ENCODE measurements at places on chromosomes 13 and 19. TPM values are rescaled to one million over a fixed set of nuclear protein-coding genes. Genes with fewer than 3 reads are reported as not detected.

Gene LILRA6
- 0.78 TPM for polyA plus RNA-seq

Gene ZSCAN4
- polyA plus RNA-seq: 0.20 TPM

Gene PODNL1
- 1.6 TPM for polyA plus RNA-seq

Gene CALR3
- polyA plus RNA-seq: not detected

Gene NDUFB7
- 83.3 TPM for polyA plus RNA-seq

Gene SLC5A5
- polyA plus RNA-seq: 0.09 TPM

GRCh38 chr19:13092606-13093235 lies 9.9 kb downstream of the LYL1 start:
- no peak for DNase-seq

GRCh38 chr19:33343859-33344572 lies 29.5 kb upstream of the CEBPG start:
- peak; percentile 8 for DNase-seq

- no peak for DNase-seq
These were observed 4.9 kb downstream of the ZAR1L start for GRCh38 chr13:32310134-32310706.

DNA sequence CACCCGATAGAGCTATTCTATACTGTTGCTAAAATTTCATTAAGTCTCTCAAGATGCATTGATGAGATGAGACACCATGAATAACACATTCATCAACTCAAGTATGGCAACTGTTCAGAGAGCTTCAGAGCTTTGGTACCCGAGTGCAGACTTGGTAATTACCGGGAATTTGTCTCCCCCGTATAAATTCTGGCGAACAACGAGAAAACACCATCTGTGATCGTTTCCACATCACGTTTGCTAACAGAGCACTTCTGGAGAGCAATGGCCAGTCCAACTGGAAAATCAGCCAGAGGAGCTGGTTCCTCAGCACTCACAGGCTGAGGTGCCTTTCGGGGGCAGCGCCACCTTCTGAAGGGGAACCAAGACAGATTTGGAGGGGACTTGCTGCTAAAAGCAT lies 40.2 kb downstream of the SUGP2 start:
- no peak for DNase-seq

- DNase-seq: no peak
These were observed 793.7 kb upstream of the SLITRK5 start for GRCh38 chr13:86877441-86877840.

GRCh38 chr19:48997972-48998371 lies 4.3 kb downstream of the RUVBL2 start:
- DNase-seq: no peak

- no peak for DNase-seq
These were observed 45.9 kb downstream of the SPTBN4 start for GRCh38 chr19:40512473-40513344.

- DNase-seq: no peak
These were observed 235.9 kb downstream of the NHLRC3 start for GRCh38 chr13:39273953-39274738.

DNA sequence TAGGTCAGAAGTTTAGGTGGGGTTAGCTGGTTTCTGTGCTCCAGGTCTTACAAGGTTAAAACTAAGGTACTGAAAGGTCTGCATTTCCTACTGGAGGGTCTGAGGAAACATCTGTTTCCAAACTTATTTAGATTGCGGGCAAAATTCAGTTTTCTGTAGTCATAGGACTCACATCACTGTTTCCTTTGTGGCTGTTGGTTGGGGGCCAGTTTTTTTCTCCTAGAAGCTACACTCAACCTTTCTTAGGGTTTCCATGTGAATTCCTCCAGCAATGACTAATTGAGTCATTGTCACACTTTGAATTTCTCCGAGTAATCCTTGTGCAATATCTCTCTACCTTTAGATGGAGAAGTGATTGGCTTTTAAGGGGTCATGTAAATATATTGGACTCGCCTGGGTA lies 773.4 kb upstream of the SLITRK1 start:
- DNase-seq: no peak

DNA sequence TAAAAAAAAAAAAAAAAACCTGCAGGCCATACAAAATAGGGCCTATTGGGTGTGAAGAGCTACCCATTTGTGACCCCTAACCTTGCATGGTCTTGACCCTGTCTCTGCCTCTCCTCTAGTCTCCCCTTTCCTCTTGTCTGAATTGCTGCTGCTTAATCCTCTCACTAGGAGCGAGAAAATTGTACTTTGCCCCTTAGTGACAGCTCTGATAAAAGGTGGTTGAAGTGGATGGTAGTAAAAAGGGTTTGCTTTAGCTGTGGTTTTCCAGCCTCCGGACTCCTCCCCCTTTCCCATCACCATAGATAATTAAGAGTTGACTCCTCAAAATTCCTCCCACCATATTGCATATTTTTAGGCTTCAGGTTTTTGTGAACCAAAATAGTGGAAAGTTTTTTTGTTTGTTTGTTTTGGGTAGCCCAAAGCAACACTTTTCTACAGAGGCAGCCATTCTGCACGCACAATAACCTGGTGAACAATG lies 23.5 kb downstream of the ACTN4 start:
- DNase-seq: no peak

- DNase-seq: no peak
These were observed 18.6 kb downstream of the FCGBP start for GRCh38 chr19:39915848-39916215.

DNA sequence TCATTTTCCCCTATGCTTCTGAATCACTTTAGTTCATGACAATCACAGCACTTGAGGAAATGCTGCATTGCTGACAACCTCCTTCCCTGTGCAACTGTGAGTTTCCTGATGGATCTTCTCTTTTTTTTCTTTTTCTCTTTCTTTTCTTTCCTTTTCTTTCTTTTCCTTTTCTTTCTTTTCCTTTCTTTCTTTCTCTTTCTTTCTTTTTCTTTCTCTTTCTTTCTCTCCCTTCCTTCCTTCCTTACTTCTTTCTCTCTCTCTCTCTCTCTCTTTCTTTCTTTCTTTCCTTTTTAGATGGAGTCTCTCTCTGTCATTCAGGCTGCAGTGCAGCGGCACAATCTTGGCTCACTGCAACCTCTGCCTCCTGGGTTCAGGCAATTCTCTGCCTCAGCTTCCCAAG lies 247.9 kb upstream of the HTR2A start:
- no peak for DNase-seq

Data from left lung (tissue), 14 donors.